NCI-H446 treated with DMSO at 0.1 percent for 48 hours (cell line): ENCODE measurements at places on chromosomes 6 and 20.

GRCh38 chr6:92586236-92586977 lies 833.0 kb downstream of the EPHA7 start:
- DNase-seq = no peak

DNA sequence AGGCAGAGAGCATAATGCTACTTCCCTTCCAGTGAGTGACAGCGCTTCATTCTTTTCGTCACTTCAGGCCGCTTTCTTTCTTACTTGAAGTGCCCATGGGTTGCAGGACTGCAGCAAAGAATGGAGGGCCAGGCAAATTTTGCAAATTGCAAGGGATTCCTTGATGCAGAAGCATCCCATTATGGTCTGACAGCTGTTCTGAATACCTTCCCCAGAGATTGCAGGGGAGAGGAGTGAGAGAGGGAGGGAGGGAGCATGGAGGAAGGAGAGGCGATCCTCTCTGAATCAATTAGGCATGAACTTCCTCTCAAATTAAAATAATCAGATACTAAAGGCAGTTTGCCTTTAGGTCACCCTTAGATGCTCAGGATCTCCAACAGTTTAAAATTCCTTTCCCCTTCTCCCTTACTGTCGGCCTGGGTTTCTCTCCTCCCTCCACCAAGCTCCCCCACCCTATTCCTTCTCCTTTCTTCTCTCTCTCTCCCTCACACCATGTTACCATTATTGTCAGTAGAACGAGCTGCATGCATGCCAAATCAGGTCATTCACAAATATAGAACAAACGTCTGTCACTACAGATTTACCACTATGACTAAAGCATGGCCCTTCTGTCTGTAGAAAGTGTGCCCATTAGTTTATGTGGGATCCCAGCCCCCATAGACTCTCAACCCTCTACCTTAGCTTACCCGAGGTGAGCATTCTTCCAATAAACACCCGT lies 289.2 kb downstream of the CD83 start:
- DNase-seq = peak; percentile 81

DNA sequence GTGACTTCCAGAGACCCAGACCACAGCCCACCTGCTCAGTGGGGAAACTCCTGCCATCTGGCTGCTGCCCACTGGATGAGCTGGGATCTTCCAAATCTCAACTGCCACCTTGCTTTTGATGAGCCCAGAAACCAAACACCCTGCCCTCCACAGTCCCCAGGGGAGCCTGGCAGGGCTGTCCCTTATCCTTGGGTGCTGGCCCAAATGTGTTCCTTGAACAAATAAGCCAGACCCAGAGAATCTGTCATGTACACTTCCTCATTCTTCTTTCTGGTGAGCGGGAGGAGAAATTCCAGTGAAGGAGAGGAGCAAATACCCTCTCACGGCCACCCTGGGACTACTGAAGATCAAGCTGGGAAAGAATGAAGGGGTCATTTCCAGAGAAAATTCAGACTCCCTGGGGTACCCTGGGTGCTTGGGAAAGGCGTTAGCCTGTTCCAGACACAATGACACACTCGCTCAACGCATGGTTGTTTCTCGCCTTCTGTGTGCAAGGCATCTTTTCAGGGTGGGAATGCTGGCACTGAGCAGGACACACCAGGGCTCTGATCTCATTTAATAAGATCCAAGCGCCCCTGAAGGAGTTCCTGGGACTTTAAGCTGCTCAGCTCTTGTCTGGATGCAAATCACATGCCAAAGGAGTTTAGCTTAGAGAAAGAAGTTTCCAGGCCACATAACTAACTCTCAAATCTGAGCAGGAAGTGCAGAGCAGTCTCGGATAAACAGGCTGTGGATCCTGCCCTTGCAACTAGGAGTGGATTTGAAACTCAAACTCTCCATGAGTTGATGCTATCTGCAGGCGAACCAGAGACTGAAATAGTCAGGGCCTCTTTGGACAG lies 38.5 kb downstream of the PXDC1 start:
- DNase-seq = no peak

- DNase-seq = no peak
These were observed 24.4 kb upstream of the SLCO4A1 start for GRCh38 chr20:62617711-62618483.

DNA sequence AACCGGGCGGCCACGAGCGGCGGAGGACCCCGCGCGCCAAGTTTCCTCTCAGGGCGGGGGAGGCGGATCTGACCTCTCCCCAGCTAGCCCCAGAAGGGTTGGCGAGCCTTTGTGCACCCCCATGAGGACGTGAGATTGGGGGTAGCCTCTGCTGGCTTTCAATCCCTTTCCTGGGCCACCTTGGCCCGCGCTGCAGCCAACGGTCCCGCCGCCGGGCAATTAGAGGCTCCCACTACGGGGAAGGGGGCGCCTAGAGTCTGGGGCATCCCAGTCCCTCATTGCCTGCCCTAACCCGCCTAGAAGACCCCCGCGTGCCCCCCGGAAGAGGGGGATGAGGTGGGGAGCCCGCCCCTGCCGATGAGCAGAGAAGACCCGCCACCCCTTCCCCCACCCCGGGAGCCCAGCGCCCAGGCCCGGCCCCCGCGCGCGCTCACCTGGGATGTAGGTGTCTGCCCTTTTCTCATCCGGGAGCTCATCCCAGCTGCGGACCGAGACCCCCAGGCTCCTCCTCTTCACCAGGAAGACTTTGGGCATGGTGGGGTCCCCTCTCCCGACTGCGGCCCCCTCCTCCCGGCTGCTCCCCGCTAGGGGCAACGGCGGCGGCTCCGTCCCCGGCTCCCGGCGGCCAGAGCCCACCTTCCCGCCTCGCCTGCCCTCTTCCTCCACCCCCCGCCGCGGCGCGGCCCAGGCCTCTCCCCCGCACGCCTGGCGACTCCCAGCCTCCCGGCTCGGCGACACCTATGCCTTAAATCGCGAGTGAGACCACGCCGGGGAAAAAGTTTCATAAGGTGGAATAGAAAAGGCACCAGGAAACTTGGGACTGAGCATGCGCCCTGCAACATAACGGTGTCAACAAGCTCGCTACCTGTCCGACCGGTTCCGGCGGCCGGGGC lies at the start of gene OVOL2:
Gene OVOL2 (minus strand): TSS at position 816 of the 893 bp plus-strand sequence. CDS start 282 bp downstream, at position 534.
- no peak for DNase-seq

DNA sequence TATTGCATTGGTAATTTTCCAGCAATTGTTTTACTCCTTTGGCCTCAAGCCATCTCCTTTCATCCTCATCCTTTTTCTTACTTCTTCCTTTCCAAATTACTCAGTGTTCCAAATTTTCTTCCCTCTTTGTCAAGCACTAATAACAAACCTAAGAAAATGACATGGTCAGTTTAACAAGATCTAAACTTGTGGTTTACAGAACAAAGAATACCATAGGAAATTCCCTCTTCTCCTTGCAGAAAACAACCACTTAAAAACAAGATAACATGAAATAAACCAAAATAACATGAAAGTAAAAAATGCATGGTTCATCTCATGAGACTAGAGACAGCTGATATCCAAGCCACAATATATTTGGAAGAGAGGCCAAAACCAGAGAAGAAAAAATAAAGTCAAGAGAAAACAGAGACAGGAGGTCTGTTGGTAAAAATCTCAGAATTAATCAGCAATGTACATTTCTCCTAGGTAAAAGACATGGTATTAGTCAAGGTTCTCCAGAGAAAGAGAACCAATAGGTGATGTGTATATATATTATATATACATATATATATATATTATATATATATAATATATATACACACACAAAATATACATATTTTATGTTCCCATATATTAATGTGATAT lies 51.0 kb upstream of the SENP6 start:
- no peak for DNase-seq

GRCh38 chr6:144405163-144405562 lies 120.0 kb downstream of the UTRN start:
- no peak for DNase-seq

- DNase-seq = no peak
These were observed 3.9 kb downstream of the NOL4L start for GRCh38 chr20:32580970-32581838.

GRCh38 chr20:33490023-33490933 lies at the start of gene CBFA2T2:
TSS of gene CBFA2T2 (plus strand) at chr20:33490096. CDS start at chr20:33490268, 172 bp downstream.
- DNase-seq = no peak

- no peak for DNase-seq
These were observed 265.0 kb downstream of the TENT5A start for GRCh38 chr6:81487489-81487888.

GRCh38 chr20:56437196-56437960 lies 25.3 kb downstream of the CASS4 start:
- DNase-seq = no peak

GRCh38 chr6:37675606-37676005 lies 22.1 kb downstream of the MDGA1 start:
- no peak for DNase-seq

- no peak for DNase-seq
These were observed 35.7 kb downstream of the KCNB1 start for GRCh38 chr20:49446808-49447207.

DNA sequence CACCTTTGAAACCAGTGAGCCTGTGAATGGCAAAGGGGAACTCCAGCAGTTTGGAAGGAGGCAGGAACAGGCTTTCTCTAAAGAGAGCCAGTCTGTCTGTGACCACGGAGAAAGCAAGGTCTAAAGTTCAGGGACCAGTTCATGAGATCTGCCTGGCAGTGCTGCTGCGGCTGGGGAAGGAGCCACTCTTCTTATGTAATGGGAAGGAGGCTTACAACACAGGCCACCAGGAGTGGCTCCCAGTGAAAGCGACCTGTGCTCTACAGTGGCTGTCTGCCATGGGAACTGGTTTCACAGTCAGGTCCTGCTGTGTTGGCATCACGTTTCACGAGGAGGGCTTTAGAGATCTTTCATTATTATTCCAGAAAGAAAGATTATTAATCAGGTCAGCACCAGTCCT lies 291.9 kb upstream of the PRDM1 start:
- DNase-seq = no peak

DNA sequence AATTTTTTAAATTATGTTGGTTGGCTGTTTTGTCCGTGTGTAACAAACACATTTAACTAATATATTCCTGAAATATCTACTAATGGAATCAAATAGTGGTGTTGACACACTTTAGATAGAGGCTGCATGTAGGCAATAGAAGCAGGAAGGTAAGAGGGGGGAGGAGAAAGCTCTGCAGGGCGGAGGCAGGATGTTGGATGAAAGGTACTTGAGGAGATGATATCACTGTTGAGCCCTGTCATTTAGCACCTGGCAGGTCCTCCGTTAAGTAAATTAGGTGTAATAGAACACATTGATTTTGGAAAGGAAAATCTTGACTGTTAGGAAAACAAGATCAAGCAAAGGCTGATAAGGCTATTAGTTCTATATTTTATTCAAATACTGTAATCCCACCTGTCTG lies 618.7 kb downstream of the PKHD1 start:
- DNase-seq = no peak
